ENCODE measurements at places on chromosomes 11 and 22.

GRCh38 chr22:38414009-38414395, 41.0 kb downstream of the KCNJ4 start:
- no peak for DNase-seq

GRCh38 chr11:116976941-116977570, 121.2 kb downstream of the SIK3 start:
- peak; percentile 30 for DNase-seq

GRCh38 chr11:132054822-132055221, 684.4 kb downstream of the NTM start:
- no peak for DNase-seq

DNA sequence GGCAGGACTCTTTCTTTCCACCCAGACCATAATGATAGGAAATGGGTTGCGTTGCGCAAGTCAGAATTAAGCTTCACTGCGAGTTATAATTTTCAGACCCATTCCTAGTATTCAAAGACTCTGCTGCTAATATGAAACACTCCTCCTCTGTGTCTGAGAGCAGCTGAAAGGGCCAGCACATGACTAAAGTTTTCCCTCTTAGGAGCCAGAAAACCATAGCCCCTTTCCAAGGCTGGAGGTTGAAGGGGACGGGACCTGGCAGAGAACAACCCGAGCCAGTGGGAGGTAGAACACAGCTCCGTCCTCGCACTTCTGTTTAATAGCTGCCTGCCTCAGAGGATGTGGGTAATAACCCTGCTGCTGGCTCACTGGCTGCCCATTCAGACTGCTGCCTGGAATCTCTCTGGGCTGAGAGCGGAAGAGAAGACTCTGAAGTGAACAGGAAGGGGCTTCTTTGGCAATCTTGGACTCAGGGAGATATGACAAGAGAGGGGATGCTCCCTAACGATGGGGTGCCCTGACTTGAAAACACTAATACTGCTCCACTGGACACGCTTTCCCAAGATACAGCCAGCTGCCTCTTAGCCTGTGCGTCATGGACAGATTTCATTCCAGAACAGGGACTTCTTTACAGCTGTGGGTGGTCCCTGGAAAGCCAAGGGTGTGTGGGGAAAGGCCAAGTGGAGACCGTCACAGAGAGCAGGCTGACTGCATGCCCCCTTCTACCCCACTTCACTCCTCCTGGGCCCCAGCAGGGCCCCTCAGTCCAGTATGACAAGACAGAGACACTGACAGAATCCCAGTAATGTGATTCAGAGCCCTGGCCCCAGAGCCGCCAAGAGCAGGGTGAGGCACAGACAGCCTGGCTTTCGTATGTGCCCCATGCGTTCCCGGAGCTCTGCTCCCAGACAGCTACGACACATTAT, 156.9 kb downstream of the FEZ1 start:
- no peak for DNase-seq

- DNase-seq = no peak
Measured at GRCh38 chr11:120652705-120653335, 141.3 kb downstream of the GRIK4 start.

GRCh38 chr11:124518989-124519451, 24.4 kb downstream of the OR8B12 start:
- peak; percentile 30 for DNase-seq

DNA sequence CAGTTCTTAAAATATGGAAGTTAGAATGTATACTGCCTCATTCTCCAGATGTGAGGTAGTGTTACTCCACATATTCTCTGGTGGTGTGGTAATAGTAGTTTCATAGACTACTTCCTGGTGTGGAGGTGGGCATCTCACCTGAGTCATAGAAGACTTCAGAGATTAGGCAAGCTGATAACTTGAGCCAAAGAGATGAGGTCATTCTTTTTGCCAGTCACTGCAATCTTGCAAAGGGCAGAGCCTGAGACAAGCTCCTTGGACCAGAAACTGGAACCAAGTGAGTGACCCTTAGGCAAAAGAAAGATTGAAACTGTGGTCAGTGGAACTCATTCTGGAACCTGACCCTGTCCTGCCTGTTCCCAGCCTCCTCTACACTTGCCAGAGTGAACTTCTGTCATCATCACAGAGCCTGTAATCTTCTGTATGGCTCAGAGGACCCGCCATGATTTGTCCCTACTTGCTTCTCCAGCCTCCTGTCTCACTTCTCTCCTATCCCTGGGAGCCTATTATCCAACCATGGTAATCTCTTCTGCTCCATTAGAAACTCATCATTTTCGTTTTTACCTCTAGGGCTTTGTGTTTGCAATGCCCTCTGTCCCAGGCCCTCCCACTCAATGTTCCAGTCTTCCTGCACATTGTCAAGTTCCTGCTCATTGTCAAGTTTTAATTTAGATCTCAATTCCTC, 10.6 kb upstream of the CCDC83 start:
- no peak for DNase-seq

GRCh38 chr11:83976086-83976485, 689.9 kb upstream of the CCDC90B start:
- DNase-seq = no peak

DNA sequence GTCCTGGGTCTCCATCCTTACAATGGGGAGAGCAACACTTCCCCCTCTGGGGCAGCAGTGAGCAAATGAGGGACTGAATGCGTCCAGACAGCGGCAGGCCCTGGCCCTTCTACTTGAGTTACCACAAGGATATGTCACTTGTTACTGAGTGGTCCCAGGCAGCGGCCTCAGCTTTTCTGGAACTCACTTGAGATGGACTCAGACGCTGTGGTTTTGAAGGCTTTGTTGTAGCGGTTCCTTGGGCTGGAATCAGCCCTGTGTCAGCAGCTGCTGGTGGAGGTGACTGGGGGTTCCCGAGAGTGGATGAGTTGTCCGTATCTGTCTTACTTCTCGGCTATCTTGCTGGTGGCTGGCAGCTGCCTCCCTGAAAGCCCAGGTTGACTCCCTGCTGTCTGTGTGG, 77.0 kb downstream of the MICAL2 start:
- DNase-seq = no peak

- DNase-seq = no peak
Measured at GRCh38 chr22:30742291-30743256, 47.9 kb downstream of the OSBP2 start.

DNA sequence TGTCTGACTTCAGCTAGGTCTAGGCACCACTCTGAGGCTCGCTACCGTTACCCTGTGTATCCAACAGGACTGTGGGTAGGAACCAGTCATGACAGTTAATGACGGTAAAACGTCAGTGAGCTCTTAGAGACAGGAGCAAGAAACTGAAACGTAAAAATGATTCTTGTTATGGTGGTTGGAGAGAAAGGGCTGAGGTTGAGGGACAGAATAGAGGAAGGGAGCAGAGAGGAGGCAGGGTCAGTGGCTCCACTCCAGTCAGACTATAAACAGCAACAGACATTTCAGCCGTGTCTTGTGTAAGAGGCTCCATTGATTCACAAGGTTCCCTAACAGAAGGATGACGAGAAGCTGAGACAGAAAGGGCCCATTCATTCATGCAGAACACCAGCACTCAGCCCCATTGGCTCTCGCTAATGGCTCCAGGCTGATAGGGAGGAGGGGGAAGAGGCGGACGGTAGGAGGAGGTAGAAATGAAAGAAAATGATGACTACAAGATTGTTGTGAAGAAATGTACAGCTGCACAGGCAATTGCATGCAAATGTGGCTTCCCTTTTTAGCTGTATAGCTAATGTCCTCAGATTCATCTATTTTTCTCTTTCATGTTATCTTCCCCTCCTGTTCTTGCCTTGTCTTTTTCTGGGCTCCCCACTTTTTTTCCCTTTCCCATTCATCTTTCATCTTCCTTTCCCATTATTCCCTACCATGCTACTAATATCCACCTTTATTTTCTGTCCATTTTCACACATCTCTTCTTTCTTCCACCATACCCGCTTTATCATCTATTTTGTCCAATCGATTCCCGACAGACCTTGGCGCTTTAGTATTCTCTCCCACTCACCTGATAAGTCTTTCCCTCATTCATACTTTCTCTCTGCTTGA, 34.3 kb downstream of the ETS1 start:
- peak; percentile 85 for DNase-seq

Measured in midbrain (tissue), 1 donor.